ENCODE measurements at places on chromosomes 4 and X.

DNA sequence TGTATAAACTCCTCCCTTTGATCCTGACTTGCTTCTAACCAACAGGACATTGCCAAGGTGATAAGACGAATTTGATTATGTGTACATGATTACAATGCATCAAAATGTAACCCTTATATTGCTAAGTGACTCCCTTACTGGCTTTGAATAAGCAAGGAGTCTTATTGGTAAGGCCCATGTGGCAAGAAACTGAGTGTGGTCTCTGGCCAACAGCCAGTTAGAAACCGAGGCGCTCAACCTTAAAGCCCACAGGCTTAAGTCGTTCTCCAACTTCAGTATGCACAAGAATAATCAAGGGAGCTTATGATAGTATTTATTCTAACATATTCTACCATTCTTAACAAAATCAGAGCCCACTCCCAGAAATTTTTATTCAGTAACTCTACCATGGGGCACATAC, 374.2 kb upstream of the F9 start:
- no peak for DNase-seq

- DNase-seq, result no peak
Measured at GRCh38 chrX:149830192-149830873, 48.6 kb downstream of the MAGEA9 start.

DNA sequence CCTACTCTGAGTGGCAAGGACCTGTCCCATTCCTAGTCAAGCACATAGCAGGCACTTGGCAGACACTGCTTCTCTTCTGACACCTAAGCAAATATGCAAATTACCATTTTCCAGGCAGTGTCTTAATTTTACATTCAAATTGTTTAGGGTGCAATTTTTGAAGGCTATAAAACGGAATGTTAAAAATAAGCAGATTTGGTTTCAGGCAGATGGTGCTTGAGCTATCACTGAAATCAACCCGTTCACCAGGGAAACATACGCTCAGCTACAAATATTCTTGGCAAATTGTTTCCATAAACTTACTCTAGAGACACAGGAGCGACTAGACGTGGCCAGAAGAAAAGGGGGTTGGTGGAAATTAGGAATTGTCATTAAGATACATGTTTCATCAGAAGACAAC, 45.7 kb downstream of the BEND2 start:
- no peak for DNase-seq

DNA sequence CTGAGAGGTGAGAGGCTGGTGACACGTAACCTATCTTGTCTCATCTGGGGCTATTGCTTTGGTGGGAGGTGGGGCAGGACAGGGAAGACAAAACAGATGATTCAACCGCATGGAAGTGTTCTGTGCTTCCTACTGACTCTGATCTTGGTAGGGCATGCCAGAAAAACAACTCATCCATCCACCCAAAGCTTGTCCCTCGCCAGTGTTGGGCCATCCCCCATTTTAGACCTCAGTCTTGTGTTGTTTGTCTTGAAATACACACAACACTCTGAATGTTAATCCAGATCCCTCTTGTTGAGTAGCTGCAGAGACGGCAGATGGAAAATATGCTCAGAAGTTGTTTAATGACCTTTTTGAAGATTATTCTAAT, 377 bp downstream of the CHRNA9 start:
- DNase-seq, result no peak

GRCh38 chrX:13028871-13029636, 15.4 kb downstream of the FAM9C start:
- DNase-seq, result no peak

DNA sequence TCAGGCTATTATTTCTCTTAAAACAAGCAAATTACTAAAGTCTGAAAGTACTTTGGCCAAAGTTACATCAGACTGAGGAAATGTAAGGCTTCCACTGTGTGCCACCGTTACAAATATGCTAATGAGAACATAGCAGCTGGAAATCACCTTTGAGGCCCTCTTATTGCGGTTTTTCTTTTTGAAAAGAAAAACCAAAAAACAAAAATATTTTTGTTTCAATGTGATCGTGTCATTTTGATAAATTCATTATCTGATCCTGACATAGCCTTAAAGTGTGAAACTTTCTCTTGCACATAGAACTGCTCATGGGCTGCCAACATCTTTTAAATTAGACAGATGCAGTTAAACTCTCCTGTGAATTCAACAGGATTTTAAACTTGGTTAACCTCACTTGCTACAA, 2.8 kb upstream of the TIFA start:
- no peak for DNase-seq

- DNase-seq, result peak; percentile 35
Measured at GRCh38 chr4:100060765-100061416, 110.8 kb upstream of the H2AZ1 start.

- DNase-seq, result peak; percentile 73
Measured at GRCh38 chr4:172547724-172548123, 620.9 kb upstream of the GALNT7 start.

GRCh38 chrX:123743312-123743711, 10.5 kb upstream of the THOC2 start:
- no peak for DNase-seq

DNA sequence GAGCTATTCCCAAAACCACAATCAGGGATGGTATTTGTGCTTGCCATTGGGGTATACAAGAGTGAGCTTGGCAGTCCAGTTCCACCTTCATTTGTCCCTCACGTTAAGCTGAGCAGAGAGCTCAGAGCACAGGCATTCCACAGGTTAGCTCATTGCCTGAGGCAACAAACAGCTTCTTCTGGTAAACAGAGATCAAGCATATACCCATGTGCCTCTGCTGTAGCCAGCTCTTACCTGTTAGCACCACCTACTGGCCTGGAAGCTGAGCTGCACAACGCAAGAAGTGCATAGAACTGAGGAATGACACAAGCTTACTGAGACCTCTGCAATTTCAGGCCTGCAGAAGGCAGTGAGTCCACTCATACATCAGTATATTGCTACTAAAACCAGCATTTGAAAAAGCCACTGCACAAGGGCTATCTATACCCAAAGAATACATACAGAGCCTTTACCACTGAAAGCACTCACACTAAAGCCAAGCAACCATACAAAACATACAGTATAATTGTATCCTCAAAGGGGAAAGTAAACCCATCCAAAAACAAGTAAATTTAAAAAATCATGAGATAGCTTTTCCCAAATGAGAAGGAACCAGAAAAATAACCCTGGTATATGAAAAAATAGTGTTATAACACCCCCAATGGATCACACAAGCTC, 258.3 kb upstream of the GABRA2 start:
- DNase-seq, result peak; percentile 67

- DNase-seq, result no peak
Measured at GRCh38 chrX:18428006-18428405, 2.6 kb downstream of the CDKL5 start.

DNA sequence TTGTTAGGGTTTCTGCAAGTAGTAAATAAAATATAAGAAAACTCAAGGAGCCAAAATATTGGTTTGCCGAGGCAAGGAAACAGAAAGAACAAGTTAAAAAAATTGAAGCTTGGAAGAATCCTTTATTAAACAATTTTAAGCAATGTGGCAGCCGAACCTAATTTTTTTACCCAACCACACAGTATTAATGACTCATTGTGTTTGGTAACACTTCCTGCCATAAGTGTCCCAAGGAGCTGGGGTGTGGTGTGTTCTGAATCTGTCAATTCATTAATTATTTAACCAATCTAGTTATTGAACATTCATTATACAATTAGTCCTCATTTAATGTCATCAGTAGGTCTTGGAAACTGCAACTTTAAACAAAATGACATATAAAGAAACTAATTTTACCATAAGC, 19.3 kb upstream of the CPE start:
- DNase-seq, result no peak

DNA sequence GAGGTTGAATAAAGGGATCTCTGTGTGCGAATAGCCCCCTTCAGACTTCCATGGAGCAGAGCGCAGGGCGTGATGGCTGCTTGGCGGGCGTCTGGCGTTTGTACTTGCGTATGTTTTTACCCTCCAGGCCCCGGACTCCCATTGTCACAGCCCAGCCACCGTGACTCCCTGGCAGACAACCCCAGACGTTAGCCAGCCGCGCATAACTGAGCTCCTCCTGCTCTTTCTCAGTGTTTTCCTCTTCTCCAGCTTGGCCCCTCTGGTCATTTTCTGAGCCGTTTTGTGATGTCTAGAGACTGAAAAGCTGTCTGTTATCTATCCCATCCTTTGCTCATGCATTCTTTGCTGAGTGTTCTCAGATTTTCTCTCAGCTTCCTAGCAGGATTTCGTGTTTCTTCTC, 54.3 kb downstream of the IGFBP7 start:
- no peak for DNase-seq

- DNase-seq, result no peak
Measured at GRCh38 chr4:128322311-128322710, 34.7 kb upstream of the PGRMC2 start.

GRCh38 chrX:32745323-32745722, 466.0 kb downstream of the DMD start:
- no peak for DNase-seq

GRCh38 chr4:156888762-156889161, 82.8 kb downstream of the PDGFC start:
- DNase-seq, result no peak

DNA sequence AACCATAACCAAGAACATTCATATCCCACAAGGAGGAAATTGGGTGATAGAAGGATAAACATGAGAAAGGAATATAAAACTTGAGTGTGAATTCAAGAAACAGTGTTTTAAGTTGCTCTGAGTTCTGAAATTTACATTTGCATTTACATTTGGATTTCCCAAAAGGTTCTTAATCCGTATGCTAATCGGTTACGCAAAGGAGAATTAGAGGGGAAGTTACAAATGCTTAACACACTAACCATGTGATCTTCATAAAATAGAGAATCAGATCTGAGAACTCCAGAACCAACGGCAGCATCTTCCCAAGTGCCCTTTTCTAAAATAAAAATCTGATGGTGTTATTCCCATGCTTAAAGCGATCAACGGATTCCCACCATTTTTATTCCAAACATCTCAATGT, 48.0 kb downstream of the PROM1 start:
- no peak for DNase-seq

DNA sequence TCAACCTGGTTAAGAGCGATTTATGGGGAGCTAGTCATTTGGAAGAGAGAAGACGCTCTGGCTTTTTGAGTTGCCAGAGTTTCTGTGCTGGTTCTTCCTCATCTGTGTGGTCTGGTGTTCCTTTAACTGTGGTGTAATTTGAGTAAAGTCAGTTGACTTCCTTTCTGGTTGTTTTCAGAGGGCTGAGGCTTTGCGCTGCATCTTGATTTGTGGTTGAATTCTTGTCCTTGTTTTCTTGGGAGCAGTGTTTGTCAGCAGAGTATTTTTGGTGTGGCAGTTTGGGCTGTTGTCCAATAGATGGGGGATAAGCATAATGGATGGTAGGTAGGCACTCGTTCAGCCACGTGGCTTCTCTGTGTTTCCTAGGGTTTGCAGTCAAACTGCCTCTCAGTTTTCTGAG, 2143.2 kb upstream of the TENM3 start:
- DNase-seq, result no peak

- DNase-seq, result no peak
Measured at GRCh38 chrX:45505214-45505613, 304.5 kb upstream of the DIPK2B start.

GRCh38 chr4:145957302-145957701, 18.7 kb upstream of the ZNF827 start:
- DNase-seq, result no peak

- no peak for DNase-seq
Measured at GRCh38 chrX:97039363-97040029, 155.8 kb downstream of the RPA4 start.

DNA sequence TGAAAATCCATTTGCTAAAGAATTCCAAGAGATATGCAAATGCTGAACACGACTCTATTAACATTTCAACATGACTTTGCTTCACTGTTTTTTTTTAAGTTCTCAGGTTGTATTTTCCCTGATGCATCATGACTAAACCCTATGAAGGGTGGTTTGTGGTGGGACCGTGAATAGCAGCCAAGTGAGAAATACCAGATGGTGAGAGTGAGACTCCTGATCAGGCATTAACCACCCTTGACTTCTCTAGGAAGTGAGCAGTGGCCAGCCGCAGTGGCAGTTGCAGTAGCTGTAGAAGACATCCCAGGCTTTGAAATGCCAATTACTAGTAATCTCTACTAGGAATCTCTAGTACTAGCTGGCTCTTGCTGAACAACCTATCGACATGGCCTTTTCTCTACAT, 383.4 kb downstream of the FAM133A start:
- no peak for DNase-seq

DNA sequence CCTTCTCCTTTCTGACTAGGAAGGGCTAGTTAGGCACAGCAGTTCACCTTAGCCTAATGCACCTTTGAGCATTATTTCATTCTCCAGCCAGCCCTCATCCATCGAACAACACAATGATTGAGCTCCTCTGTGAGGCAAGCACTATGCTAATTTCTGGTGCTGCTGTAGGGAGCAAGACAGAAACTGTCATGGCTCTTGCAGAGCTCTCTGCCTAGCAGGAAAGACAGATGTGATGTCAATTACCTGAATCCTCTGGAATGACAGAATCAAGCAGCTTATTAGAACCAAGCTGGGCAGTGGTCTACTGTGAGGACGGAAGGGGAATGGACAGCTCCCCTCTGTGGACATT, 256.1 kb upstream of the NOCT start:
- no peak for DNase-seq

DNA sequence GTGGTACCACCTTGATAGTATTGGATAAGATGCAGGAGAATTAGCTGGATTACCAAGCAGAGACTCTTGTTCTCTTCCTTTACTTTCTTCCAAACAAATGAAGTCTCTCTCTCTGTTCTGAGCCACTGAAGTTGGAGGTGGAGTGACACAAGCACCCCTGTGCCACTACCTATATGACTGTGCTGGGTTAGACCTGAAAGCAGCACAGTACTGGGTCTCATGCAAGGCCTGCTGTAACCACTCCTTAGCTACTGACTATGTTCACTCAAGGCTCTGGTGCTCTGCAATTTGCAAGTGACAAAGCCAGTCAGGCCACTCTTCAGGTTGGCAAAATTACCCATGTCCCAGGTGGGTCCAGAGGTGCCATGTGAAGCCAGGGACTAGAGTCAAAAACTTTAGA, 389.6 kb upstream of the MAOA start:
- DNase-seq, result no peak

DNA sequence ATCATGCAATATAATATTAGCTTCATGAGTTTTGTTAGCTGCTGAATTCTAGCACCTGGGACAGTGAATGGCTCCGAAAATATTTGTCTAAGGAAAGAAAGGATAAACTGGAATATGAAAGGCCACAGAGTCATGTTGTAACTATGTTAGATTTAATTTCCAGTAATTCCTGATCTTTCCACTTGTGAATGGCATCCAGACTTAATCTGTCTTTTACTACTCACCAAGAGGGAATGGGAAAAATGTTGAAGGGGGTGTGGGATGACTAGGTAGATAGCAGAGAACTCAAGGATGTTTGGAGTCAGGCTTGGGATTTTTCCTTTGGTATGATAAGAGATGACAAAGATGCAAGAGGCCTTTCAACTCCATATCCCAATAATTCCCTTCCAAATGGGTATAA, 9.4 kb downstream of the ADH6 start:
- no peak for DNase-seq

DNA sequence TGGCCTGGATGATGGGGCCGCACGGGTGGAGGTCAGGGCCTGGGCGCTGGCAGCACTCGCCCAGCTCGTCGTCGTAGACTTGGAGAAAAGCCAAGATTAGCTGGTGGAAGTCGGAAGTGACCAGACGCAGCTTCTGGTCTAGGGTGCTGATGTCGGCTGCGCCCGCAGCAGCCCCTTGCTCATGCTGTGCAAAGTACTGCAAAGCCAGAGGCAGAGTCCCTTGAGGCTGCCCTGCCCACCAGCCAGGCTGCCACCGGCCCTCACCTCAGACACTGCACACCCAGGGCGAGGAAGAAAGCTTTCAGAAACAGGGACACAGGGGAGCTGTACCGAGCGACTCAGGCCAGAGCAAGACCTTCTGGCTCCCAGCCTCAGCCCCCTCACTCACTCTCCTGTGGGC, 9.7 kb upstream of the TREX2 start:
- DNase-seq, result no peak

Data from NCI-H2081 (cell line).